ENCODE measurements at places on chromosomes 5 and 9.
A peak's percentile ranks its signal among the peaks of the same experiment; 100 is the strongest.

- DNase-seq, result no peak
Measured at GRCh38 chr5:140220698-140221064, 45.7 kb downstream of the CYSTM1 start.

DNA sequence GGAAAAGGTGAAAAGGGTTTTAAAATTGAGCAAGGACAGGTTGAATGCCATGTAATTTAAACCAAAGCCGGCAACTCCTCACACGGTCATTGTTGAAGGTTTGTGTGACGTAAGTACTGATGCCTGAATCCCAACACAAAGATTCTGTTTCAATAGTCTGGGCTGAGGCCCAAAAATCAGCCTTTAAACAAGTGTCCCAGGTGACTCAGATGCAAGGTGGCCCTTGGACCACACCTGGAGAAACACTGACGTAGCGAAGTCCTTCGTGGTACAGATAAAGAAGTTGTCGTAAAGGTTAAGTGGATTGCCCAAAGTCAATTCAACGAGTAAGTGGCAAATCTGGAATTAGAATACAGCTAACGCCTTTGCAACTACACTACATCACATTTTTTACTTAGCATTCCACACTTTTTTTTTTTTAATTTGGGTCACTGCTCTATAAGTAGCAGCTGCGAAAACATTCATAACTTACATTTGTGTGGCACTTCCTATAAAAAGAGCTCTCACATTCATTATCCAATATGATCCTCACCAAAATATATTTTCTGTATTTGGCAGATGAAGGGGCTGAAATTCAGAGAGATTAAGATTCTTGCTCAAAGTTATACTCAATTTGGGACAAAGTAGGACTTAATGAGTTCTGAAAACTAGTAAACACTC lies 111.3 kb downstream of the LPAR1 start:
- DNase-seq, result no peak

DNA sequence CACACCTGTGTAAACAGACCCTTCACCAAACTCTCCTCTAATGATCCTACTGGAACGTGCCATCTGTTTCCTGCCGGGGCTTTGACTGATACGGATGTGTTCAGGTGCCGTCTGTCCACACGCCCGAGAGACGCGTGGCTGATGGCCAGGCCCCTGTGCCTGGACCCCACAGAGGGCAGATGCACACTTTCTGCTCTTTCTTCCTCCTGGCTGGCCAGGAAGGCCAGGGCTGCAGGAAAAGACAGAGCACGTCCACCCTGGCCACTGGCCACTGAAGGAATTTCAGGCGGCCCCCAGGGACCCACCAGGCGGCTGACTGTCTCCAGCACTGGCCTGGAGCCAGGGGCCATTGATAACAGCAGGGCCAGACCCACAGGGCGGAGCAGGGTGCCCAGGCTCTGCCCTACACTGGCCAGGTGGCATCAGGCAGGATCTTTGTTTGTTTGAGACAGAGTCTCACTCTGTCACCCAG lies 3.6 kb upstream of the ENG start:
- no peak for DNase-seq

GRCh38 chr5:177355868-177356168 lies 1.9 kb upstream of the RGS14 start:
- DNase-seq, result no peak

- no peak for DNase-seq
Measured at GRCh38 chr9:120396931-120397330, 183.0 kb downstream of the CDK5RAP2 start.

DNA sequence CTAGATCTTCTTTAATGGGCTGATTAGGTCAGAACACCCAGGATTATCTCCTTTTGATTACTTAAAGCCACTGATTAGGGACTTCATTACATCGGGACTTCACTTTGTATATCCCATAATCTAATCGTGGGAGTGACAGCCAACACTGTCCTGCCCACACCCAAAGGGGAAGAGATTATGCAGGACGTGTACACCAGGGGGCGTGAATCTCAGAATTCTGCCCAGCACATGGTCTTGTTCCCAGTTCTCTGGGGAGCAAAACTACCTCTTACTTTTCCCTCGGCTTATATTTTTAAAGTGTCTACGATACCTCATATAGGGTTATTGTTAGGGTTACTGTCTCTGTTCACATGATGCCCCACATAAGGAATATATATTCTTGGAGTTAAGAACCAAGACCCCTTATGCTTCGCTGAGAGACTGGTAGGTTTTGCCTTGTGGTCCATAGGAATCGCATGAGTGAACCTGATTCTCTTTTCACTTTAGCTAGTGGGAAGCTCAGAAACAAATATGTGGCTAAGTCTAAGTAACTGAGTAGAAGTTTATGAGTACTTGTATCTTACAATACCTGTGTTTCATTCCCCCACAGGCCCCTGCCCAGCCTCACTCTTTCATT lies 192.7 kb downstream of the GNA14 start:
- DNase-seq, result no peak

GRCh38 chr9:130530938-130531337 lies 48.4 kb upstream of the FUBP3 start:
- DNase-seq, result no peak

- no peak for DNase-seq
Measured at GRCh38 chr5:154524859-154525258, 46.8 kb upstream of the HAND1 start.

DNA sequence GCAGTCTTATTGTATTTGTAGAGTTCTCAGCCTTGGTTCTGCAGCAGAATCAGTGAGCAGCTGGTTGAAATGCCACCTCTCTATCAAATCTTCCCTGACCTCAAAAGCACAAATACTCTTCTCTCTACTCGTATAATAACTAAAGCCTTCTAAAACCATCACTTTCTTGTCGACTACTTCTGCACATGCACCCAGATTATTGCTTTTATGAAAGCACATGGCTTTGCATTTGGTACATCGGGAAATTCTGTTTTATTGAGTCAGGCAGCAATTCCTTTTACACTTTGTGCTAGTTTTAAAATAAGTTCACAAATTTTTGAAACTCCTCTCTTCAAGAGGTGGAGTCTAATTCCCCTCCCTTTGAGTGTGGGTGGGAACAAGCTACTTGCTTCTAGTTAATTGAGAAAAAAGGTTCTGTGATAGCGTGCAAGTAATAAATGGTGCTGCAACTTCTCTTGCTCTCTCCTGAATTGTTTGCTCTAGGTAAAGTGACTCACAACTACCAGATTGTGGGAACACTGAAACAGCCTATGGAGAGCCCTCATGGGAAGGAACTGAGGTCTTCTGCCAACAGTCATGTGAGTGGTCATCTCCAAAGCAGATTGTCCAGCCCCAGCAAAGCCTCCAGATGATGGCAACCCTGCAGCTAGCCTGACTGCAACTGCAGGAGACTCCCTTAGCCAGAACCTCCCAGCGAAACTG lies 66.0 kb upstream of the TAF1L start:
- DNase-seq, result no peak

GRCh38 chr9:22084336-22085035 lies 75.4 kb upstream of the CDKN2B start:
- peak; percentile 94 for DNase-seq

GRCh38 chr9:106916466-106917235 lies 53.7 kb downstream of the ZNF462 start:
- peak; percentile 57 for DNase-seq

DNA sequence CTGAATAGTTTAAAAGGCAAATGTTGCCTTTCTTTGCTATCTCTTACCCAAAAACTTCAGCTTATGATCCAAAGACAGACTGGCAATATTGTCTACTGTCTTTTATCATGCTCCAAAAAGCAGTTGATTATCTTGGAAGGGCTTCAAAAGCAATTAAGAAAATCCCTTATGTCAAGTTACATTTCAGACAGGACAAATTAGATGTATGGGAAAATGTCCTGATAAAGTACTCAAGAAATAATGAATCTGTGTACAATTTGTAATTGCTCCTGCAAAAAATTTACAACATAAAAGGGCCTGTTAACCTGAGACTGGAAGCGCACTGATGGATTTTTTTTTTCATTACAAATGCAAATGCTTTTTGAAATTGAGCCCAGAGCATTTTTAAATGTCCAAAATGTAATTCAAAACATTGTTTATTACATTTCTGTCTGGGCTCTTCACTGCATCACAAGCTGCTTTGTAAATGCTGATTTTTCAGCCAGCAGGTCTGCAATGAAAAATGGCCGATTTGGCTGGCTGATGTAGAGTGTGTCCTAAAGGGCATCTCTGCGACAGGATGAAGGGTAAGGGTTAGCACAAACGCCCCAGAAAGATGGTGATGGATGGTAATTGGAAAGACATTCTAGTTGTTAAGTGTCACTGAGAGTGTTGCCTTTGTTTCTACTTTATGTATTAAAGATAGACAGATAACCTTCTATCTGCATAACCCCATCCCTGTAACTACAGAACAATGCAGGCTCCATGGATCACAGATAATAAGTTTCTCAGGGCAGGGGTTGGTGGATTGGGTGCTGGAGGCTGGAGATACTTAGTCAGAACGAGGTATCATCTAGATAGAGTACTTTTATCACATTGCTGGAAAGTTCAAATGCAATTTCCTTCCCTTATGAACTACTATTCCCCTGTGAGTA lies 27.0 kb downstream of the MAT2B start:
- no peak for DNase-seq

GRCh38 chr5:167614294-167615021 lies 677.0 kb upstream of the WWC1 start:
- DNase-seq, result no peak

DNA sequence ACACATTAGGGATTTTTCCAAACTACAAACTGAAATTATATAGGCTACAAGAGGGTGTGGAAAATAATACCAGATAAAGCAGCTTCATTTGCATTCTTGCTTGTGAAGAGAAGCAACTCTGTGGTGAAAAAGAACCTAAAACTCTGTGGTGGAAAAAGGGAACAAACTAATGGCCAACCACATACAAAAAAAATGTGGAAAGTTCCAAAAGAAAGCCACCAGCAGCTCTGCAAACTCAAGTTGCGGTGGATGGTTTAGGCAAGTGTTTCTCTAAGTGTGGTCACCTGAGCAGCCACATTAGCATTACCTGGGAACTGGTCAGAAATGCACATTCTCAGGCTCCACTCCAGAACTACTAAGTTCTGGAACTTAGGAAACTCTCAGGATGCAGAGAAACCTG lies 586.4 kb downstream of the ACTL7B start:
- no peak for DNase-seq

- no peak for DNase-seq
Measured at GRCh38 chr9:92970467-92970923, 23.2 kb downstream of the FGD3 start.

DNA sequence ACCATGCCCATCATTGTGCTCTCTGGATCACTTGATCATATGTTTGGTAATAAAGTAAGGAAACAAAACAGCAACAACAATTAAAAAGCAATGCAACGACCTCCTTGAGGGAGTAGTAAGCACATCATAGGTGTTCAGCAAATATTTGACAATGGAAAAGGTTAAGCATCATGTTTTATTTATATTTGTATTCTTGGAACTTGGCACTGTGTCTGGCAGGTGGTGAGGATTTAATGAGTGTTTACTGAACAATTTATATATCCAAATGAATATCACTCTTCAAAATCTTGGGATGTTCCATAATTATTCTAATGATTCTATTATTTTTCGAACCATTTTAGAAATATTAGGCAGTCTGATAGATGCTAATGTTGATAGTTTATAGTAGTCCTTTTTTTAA lies 6.2 kb downstream of the PIP5K1B start:
- no peak for DNase-seq

- peak; percentile 94 for DNase-seq
Measured at GRCh38 chr5:73796164-73797131, 170.5 kb downstream of the ARHGEF28 start.

DNA sequence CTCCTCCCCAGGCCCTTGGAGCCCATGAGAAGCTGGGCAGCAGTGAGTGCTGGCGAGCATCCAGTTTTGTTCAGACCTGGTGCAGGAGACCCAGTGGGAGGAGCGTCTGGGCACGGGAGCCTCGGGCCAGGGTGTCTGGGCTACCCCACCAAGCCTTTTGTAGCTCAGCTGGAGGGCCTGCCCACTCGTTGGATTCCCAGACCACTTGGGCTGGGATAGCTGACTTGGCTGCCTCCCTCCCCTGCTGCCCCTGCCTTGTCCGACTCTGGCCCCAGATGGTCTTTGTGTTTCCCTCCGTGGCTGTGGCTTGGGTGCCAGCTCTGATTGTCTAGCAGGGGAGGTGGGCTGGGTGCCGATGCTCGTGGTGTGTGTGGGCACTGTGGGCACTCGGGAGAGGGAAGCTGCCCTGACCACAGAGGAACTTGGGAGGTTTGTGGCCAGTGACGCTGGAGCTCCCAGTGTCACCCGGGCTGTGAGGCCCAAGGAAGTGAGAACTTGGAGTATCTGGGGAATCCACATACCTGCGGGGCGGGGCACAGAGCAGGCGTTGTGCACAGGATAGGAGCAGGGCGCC lies 47.3 kb downstream of the WNK2 start:
- no peak for DNase-seq

All from AG04449 (cell line).